Stimulated activated naive CD4-positive, alpha-beta T cell treated with Interleukin-2 at 50 U/mL for 16 hours (primary cell): ENCODE measurements at places on chromosomes 7 and 10.

- DNase-seq = no peak
Observed at GRCh38 chr7:3244241-3244814, 56.7 kb upstream of the SDK1 start.

DNA sequence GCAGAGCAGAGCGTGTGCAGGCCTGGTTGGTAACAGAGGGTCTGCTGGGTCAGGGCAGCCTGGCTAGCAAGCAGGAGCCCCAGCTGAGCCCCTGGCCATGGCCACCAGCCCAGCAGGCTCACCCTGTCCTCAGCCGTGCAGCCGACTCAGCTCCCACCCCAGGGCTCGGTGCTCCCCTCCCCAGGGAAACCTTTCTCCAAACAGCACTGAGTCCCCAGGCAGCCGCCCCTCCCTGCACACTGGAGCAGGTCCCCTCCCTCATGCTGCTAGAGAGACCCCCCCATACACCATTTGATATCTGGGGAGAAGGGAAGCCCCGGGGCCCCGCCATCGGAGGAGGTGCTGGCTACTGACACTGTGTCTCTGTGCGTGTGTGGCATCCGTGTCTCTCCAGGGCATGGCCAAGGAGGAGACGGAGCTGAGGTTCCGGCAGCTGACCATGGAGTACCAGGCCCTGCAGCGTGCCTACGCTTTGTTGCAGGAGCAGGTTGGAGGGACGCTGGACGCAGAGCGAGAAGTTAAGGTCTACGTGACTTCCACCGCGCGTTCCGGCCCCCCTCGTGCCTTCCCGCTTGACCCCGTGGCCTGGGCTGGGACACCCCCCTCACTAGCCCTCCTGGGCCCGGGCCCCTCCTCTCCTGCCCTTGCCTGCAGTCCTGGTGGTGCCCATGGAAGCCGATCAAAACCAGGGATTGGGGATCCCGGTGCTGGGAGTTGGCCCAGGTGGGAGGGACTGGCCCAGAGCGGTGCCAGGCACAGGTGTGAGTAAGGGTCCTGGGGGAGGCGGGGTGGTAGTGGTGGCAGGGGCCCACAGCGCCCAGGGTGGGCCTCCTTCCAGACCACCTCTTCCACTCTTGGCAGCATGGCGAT is 45.0 kb upstream of the DPYSL4 start:
- DNase-seq = no peak

- no peak for DNase-seq
Observed at GRCh38 chr10:114635797-114636550, 22.1 kb downstream of the ABLIM1 start.

GRCh38 chr10:72930276-72930675 is 24.3 kb downstream of the PLA2G12B start:
- no peak for DNase-seq

- DNase-seq = no peak
Observed at GRCh38 chr10:6309816-6310215, 107.1 kb downstream of the PFKFB3 start.

GRCh38 chr10:43573250-43574000 is 991 bp downstream of the ZNF239 start:
- no peak for DNase-seq

DNA sequence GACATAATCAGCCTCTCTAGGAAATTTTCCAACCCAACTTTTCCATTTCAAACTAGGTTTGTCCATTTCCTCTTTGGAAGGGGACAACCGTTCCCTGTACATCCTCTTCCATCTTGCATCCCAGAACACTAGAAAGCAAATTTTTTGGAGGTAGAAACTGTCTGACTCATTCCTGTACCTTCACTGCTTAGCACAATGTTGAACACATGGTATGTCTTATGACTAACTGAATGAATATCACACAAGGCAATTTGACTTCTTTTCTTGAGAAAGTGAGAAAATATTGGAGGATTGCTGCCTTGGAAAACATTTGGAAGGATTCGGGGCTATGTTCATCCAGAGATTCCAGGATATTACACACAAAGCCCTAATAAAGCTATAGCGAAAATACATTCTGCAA is 289.1 kb downstream of the FGFR2 start:
- no peak for DNase-seq

DNA sequence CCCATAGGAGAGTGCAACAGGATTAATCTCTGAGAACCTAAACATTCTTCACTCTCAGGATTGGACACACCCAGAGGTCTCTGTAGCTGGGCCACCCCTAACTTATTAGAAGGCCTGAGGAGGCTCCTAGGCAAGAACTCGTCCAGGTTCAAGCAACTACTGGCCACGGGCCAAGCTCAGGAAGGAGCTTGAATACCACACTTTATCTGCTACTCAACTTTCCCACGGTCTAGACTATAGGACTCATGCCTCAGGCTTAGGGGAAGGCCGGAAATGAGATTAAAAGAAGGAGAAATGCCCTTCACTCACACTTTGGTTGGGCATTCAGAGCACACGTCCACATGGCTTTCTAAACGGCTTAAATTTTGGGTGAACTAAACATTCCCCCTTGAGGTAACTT is 142.8 kb upstream of the PHYHIPL start:
- DNase-seq = no peak

DNA sequence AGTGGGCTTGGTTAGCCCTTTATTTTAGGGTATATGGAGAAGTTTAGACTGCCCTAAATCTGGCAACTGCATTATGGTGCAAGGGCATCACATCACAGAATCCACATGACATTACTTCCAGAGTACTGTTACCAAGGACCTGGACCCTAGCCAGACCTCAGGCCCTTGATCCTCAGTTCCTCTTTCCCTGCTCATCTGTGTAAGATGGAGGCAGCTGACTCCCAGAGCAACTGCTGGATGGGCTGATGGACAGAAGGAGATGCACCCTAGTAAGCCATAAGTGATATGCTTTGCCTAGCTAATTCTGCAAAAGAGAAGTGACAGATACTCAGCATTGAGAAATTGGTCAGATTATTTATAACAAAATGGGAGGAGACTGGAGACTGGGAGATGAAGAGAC is 131.7 kb downstream of the DYNC1I1 start:
- DNase-seq = no peak

GRCh38 chr10:95560278-95561176 is 644 bp downstream of the SORBS1 start:
- DNase-seq = peak; percentile 26

GRCh38 chr10:118501637-118502440 is 93.6 kb downstream of the PRLHR start:
- DNase-seq = no peak

GRCh38 chr7:106012935-106013439 is 49.9 kb downstream of the CDHR3 start:
- DNase-seq = no peak
